Articular chondrocyte of knee joint (primary cell): ENCODE measurements at places on chromosomes 4 and X. TPM values are rescaled to one million over a fixed set of nuclear protein-coding genes. Genes with fewer than 3 reads are reported as not detected.

Gene ANOS1
- 22.7 and 31.0 TPM in 2 replicates for total RNA-seq

Gene FMR1
- total RNA-seq: 35.9 and 39.1 TPM in 2 replicates

Gene EMCN
- 0.43 TPM in 1 of 2 replicates, not detected in the other for total RNA-seq

Gene REELD1
- 0.26 TPM in 1 of 2 replicates, not detected in the other for total RNA-seq

Gene SHROOM3
- total RNA-seq: 18.3 and 18.4 TPM in 2 replicates

Gene ZMAT1
- 1.4 TPM in 2 replicates for total RNA-seq

Gene ASB11
- not detected in 2 replicates for total RNA-seq

Gene RPS6KA6
- 3.4 and 6.8 TPM in 2 replicates for total RNA-seq
